Activated T-cell treated with anti-CD3 and anti-CD28 coated beads for 24 hours (primary cell): ENCODE measurements at places on chromosomes 3 and 15.

DNA sequence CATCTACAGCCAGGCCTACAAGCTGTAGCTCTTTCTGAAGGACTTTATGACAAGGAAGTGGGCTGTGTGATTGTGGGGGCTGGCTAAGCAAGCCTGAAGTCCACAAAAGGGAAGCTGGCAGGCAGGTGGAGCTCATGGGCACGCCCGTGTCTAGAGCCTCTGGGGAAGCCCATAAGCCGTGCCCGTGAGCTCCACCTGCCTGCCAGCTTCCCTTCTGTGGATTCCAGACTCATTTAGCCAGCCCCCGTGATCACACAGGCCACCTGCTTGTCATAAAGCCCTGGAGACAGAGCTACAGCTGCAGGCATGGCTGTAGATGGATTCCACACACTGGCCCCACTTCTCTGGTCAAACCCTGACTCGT lies 15.2 kb downstream of the EFCC1 start:
- DNase-seq, result peak; percentile 26

DNA sequence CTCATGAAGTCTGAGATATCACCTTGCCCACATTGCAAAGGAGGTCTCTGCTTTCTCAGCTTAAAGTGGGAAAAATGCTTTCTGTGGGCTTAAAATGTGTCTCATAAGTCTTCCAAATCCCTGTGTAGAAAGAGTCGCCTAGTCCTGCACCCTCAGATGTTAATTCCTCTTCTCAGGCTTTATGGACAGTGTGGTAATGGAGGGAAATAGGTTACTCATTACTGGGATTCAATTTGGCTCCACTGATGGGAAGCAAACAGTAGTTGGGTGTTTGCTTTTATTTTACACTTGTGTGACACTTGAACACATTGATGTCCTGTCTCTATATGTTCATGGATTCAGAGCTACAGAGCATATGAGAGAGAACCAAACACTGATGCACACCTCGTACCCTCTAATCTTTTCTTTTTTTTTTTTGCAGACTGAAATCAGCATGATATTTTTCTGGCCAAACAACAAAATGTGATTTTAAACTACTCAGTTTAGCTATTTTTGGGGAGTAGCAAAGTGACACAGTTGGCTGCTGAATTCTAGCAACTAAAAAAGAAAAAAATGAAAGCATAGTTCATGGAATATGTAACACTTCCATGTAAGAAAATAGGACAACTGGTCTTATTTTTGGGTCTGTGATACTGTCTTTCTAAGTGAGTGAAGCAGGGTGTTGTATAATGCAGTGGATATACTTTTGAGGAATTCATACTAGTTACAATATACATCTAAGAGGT lies 8.6 kb downstream of the PTPRG start:
- DNase-seq, result no peak

DNA sequence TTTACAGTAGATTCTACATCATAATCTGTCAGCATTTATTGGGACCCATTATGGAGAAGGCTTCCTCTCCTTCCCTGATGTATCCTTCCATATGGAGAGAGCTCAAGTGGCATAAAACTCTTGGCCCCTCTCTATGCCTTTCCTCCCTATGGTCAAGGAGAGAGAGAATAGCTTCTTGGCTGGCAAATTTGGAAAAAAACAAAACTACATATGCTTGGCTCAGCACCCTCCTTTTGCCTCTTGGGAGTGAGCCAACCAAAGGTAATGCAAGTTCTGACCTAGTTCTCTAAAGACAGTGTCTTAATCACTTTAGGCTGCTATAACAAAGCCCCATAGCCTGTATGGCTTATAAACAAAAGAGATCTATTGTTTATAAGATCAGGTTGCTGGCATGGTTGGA lies 37.5 kb downstream of the C3orf70 start:
- DNase-seq, result no peak

DNA sequence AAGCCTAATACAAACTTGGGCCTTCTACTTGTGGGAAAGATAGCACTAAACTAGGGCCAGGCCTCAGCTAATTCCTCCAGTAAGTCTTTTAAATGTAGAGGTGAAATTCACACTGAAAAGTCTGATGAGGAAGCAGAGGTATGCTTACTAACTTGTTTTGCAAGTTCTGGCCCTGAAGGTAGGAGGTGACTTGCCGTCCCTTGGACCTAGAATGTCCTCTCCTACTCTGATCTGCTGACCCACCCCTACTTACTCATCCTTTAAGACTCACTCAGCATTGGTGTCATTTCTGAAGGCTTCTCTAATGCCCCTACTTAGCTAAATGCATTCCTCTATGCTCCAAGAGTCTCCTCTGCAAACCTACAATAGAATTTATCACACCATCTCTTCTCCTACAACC lies 19.4 kb downstream of the RIOX2 start:
- DNase-seq, result no peak

GRCh38 chr15:74780523-74781430 lies 1.1 kb upstream of the CSK start:
- no peak for DNase-seq

- no peak for DNase-seq
These were observed 53.2 kb downstream of the MBNL1 start for GRCh38 chr3:152321955-152322377.

DNA sequence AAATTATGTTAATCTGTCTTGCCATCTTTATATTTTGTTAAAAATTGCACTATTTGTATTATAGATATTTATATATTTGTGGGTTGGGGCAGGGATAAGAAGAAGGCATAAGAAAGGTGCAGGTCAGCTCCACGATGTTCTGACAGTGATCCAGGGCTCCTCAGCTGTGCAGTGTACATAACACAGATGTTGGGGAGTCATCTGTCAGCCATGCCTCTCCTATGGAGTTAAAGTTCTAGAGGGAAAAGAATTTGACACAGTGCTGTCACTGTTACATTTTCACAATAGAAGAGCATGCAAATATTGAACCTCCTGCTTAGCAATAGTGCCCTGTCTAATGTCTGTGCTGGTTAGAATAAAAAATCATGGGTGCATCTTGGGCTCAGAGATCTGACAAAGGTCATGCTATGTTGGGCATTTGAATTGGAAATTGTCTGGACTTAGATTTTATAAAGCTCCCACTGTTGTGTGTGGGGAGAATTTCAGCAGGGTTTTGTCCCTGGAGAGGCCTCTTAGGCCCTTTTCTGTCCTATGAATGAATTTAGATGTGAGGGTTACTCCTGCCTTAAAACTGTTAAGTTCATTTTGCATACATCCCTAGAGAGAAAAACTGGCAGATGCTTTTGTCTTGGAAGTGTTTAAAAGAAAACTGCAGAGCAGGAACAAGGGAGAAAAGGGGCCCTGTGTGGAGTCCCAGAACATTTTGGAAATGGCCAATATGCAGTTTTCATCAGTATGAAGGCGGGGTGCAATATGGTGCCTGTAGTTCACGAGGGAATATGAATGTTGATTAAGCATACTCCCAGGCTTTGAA lies 20.4 kb downstream of the CDIN1 start:
- DNase-seq, result no peak

DNA sequence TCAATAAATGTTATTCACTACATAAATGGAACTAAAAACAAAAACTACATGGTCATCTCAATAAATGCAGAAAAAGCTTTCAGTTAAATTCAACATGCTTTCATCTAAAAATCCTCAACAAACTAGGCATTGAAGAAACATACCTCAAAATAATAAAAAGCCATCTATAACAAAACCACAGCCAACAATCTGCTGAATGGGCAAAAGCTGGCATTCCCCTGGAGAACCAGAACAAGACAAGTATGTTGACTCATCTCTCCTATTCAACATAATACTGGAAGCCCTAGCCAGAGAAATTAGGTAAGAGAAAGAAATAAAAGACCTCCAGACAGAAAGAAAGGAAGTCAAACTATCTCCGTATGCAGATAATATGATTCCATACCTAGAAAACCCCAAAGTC lies 759.9 kb downstream of the EPHA3 start:
- DNase-seq, result no peak

DNA sequence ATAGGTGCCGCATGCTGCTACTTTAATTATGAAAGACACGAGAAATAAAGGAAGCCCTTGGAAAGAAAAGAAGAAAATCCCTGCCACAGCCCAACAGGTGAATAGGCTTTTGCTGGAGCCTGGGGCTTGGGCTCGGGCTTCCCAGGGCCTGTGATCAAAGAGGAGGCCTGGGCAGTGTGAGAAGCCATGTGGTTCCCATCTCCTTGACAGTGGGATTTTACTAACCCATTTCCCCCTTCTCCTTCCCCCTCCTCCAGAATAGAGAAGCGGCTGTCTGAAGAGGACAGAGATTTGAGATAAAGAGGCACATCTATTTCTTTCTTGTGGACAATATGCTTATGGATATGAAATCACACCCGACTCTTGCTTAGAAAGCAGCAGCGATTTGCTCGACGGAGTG lies 369.1 kb downstream of the MCTP2 start:
- DNase-seq, result no peak

DNA sequence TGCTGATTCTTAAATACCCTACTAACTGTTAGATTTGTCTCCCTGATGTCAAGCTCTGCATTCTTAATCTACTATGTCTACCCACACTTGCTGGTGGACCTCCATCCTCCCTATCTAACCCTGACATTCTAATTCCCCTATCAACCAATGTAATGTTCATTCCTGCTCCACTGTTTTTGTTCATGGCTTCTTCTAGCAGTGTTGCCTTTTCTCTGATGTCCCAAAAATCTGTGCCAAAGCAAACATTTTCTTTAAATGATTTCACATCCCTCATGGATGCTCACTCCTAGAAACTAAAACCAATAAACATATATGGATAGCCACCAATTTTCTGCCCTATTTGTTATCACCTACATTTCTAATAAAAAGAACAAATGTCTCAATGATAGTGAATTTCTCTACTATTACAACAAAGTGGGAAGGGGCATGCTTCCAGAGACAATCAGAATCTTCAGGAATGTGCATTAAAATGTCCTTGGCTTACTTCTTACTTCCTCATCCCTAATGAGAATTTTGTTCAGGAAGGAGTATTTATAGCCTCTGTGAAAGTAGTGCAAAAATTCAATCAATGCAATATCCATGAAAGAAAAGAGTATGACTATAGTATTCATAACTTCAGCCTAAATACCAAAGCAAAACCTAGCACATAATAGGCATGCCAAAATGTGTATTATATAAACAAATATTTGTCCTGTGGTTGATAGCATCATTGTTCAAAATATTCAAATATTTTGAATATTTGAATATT lies 273.3 kb downstream of the ZNF385D start:
- no peak for DNase-seq

GRCh38 chr3:99579246-99579645 lies 59.1 kb upstream of the COL8A1 start:
- DNase-seq, result no peak

GRCh38 chr3:165206454-165207266 lies 10.5 kb upstream of the SLITRK3 start:
- DNase-seq, result peak; percentile 12

DNA sequence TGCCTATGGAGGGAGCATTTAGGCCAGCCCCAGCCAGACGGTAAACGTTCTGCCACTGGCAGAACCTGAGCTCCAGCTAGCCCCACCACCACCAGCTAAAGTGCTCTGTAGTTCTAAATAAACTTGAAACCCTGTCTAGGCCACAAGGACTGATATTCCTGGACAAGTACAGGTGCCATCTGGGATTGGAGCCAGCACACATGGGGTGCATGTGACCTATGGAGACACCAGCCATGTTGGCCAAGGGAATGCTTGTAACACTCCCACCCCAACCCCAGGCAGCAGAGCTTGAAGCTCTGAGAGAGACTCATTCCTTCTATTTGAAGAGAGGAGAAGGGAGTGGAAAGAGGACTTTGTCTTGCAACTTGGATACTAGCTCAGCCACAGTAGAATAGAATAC lies 284.5 kb upstream of the DCBLD2 start:
- no peak for DNase-seq

DNA sequence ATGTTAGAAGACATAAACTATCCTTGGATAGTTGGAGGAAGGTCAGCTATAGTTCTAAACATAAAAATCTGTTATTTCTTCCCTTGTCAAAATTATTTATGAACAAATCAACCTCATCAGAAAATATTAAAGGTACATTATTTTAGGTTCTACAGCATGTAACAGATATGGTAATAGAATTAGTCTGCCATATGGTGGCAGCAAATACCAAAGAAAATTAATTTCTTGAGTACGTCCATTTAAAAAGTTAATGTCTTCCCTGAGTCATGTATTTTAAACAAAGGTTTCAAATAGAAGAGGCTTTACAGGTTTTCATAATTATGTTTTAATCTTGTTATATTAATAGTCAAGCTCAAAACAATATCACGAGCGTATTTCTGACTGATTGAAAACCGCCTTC lies 17.9 kb upstream of the ANKRD28 start:
- no peak for DNase-seq

DNA sequence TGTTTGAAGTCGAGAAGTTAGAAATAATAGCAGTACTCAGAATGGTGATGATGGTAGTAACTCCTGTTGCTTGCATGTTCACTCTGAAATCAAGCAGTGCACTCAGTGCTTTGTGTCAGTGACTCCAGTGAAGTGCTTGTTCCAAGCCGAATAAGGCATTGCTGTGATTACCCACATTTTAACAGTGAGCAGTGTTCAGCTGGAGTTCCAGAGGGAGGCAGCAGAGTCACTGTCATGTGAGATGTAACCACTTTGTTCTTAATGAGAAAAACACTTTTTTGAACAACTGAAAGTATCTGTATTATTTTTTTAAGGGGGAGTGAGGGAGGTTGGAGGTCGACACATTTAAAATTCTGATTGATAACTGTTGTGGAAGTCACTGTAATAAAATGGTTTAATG lies 3.7 kb downstream of the MDFIC2 start:
- no peak for DNase-seq

DNA sequence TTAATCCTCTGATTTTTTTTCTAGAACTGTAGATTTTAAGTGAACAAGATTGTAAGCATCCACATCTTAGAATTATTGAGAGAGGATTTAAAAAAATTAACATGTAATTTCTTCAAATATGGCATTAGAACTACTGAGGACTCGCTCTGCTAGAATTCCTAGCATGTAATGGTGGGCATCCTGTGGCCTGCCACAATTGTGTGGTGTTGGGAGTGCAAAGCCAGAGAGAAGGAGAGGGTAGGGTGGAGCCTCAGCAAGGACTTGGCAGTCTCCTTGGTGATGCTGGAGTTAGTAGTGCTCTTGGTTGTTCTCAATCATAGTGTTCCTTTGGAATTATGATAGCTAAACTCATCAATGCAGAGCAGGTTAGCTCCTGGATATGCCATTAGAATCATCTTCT lies 443.9 kb upstream of the TBL1XR1 start:
- DNase-seq, result no peak

DNA sequence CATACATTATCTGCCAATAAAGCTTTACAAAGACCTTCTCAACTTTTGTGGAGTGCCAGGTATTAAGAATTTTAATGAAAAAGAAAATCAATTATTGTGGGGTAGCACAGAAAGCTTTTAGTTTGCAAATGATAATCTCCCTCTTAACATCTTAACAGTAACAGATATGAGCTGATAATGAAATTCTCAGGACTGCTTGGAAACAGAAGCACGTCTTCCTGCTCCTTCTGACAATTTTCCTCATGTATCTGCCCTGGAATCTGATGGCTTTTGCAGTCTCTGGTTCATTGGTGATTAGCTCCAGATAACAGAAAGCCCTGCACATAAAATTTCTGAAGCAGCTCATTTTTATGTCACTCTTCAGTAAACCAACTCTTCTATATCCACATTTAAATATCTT lies 432.4 kb upstream of the PDZRN3 start:
- DNase-seq, result no peak

- no peak for DNase-seq
These were observed 2.5 kb downstream of the THSD4 start for GRCh38 chr15:71117714-71118305.
